ENCODE measurements at places on chromosomes 3 and 15. TPM values are rescaled to one million over a fixed set of nuclear protein-coding genes. Genes with fewer than 3 reads are reported as not detected.

DNA sequence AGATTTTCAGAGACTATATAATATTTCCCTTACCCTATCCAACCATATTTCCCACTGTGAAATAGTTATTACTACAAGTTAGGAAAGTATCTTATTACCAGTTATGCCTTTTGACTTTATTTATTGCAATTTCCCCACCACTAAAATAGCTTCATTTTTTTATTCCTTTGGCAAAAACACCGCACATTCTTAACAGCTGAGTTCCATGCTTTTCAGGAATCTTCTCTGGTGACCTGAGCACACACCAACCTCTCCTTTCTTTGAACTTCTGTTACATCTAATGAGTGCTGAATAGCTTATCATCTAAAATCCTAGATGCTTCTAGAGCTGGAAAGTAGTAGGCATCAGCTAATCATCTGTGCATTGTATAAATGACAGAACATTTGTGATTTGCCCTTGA lies 99.1 kb downstream of the UBE2E2 start:
- H3K4me3 ChIP-seq, result no peak overlapping the region
- no peak for DNase-seq
- no peaks in the 10 kb centered on the region for H3K27me3 ChIP-seq
- H3K4me1 ChIP-seq, result no peaks in the 10 kb centered on the region
- H3K36me3 ChIP-seq, result no peaks in the 10 kb centered on the region
- no peak overlapping the region for H3K27ac ChIP-seq

DNA sequence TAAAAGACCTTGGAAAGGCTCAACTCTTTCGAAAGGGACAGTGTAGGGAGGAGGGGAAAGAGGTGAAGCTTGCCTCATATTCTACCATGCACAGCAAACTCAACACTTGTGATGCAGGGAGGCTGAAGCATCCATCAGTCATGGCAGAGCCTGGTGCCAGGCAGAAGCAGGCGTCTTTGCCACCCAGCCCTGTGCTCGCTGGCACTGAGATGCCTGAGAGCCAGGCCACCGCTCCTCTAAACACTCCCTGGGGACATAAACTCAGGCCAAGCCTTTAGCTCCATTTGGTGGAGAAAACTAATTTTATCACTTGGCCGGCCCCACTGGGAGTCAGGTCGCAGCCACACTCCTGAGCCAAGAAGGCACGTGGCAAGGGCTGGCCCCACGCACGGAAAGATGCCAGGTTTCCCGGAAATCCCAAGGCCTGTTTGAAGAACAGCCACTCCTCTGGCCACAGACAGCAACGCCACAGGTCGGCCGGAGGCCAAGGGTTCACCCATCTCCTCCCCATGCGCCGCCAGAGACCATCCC lies 30.7 kb downstream of the XXYLT1 start:
- no peak overlapping the region for H3K27ac ChIP-seq
- H3K36me3 ChIP-seq, result no peaks in the 10 kb centered on the region

DNA sequence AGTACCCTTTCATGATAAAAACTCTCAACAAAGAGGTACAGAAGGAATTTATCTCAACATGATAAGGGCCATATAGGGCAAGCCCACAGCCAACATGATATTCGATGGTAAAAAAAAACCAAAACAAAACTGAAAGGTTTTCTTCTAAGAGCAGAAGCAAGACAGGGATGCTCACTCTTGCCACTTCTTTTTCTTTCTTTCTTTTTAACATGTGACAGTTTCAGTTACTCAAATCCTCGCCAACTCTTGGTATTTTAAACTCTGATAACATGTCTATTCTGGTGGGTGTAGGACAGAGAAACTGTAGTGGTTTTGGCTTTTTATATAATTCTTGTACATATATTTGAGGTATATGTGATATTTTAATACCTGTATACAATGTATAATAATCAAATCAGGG lies 74.0 kb upstream of the NMNAT3 start:
- H3K27ac ChIP-seq, result no peak overlapping the region
- no peaks in the 10 kb centered on the region for H3K36me3 ChIP-seq
- no peak for DNase-seq
- H3K4me1 ChIP-seq, result no peaks in the 10 kb centered on the region
- no peaks in the 10 kb centered on the region for H3K27me3 ChIP-seq

GRCh38 chr15:36884936-36885635 lies 215.3 kb downstream of the MEIS2 start:
- peaks cover 28% of the 10 kb centered on the region for H3K4me1 ChIP-seq
- peaks cover 5% of the 10 kb centered on the region for H3K36me3 ChIP-seq
- H3K4me3 ChIP-seq, result peak overlapping the region; percentile 0
- H3K27me3 ChIP-seq, result peaks cover 89% of the 10 kb centered on the region

GRCh38 chr3:43061101-43061895 lies 44.6 kb downstream of the POMGNT2 start:
- no peaks in the 10 kb centered on the region for H3K27me3 ChIP-seq
- H3K4me3 ChIP-seq, result no peak overlapping the region
- H3K27ac ChIP-seq, result no peak overlapping the region
- peaks cover 6% of the 10 kb centered on the region for H3K36me3 ChIP-seq

GRCh38 chr3:87975716-87976115 lies 83.1 kb downstream of the CGGBP1 start:
- no peak for DNase-seq
- no peaks in the 10 kb centered on the region for H3K36me3 ChIP-seq
- H3K4me1 ChIP-seq, result no peaks in the 10 kb centered on the region
- no peak overlapping the region for H3K27ac ChIP-seq
- H3K27me3 ChIP-seq, result no peaks in the 10 kb centered on the region

- peak overlapping the region; percentile 30 for H3K27ac ChIP-seq
- no peak overlapping the region for H3K4me3 ChIP-seq
- H3K36me3 ChIP-seq, result no peaks in the 10 kb centered on the region
- no peak for DNase-seq
These were observed 29.3 kb upstream of the TPM1 start for GRCh38 chr15:63013052-63013808.

- DNase-seq, result no peak
- H3K4me3 ChIP-seq, result no peak overlapping the region
- no peaks in the 10 kb centered on the region for H3K36me3 ChIP-seq
These were observed 2.1 kb downstream of the RIOX2 start for GRCh38 chr3:97970156-97970555.

GRCh38 chr3:104291878-104292277 lies 1074.8 kb upstream of the ALCAM start:
- no peaks in the 10 kb centered on the region for H3K36me3 ChIP-seq
- no peaks in the 10 kb centered on the region for H3K4me1 ChIP-seq
- H3K27me3 ChIP-seq, result no peaks in the 10 kb centered on the region
- H3K27ac ChIP-seq, result no peak overlapping the region
- H3K4me3 ChIP-seq, result no peak overlapping the region
- DNase-seq, result no peak

DNA sequence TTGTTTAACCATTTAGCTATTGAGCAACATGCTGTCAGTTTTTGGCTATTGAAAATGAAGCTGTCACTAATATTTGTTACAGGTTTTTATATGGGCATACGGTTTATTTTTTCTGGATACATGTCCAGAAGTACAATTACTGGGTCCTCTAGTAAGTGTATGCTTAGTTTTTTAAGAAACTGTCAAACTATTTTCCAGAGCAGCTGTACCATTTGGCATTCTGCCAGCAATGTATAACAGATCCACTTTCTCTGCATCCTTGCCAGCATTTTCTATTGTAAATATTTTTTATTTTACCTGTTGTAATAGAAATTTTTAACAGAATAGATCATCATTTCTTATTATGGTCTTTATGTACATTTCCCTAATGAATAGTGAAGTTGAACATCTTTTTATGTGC lies 658.8 kb downstream of the EDEM1 start:
- no peak for DNase-seq
- H3K27ac ChIP-seq, result no peak overlapping the region
- H3K4me3 ChIP-seq, result no peak overlapping the region
- H3K36me3 ChIP-seq, result no peaks in the 10 kb centered on the region
- no peaks in the 10 kb centered on the region for H3K4me1 ChIP-seq

DNA sequence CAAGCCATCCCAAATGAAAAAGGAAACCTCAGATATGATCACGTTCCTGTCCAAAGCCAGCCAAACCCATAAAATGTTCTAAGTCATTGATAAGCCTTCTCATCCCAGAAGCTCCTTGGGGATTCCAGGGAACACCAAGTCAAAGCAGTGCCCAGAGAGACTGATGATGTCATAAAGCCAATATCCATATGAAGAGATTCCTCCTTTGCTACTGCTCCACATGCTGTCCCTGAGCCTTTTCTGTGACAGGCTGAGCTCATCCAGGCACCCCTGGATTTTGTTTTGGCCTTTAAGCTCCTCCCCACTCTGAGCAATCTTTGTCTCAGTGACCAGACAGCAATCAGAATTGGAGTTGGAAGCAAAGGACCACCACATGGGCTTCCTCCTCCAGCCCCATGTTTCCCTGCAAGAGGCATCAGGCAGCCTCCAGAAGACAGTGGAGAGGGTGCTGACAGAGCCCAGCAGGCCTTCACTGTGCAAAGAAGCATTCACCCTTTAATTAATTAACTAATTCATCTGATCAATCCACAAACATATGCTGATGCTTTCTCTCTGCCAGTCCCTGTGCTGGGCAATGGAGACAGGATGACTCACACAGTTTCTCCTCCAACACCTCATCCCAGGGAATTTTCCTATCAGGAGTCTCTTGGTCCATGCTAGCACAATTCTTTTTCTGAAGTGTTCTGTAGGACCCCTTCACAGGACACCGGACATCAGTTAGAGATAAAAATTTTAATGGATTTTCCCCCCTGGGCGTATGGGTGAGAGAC lies 25.0 kb downstream of the MEX3B start:
- no peak for DNase-seq
- H3K27me3 ChIP-seq, result no peaks in the 10 kb centered on the region
- no peak overlapping the region for H3K27ac ChIP-seq
- H3K4me1 ChIP-seq, result no peaks in the 10 kb centered on the region

GRCh38 chr3:99678896-99679295 lies 40.5 kb downstream of the COL8A1 start:
- H3K36me3 ChIP-seq, result no peaks in the 10 kb centered on the region
- no peaks in the 10 kb centered on the region for H3K27me3 ChIP-seq
- DNase-seq, result no peak
- no peak overlapping the region for H3K27ac ChIP-seq

- H3K27me3 ChIP-seq, result no peaks in the 10 kb centered on the region
- no peaks in the 10 kb centered on the region for H3K36me3 ChIP-seq
- no peak overlapping the region for H3K4me3 ChIP-seq
- H3K27ac ChIP-seq, result no peak overlapping the region
These were observed 166.8 kb downstream of the IL1RAP start for GRCh38 chr3:190680691-190681090.

- no peaks in the 10 kb centered on the region for H3K27me3 ChIP-seq
- no peak overlapping the region for H3K4me3 ChIP-seq
- H3K4me1 ChIP-seq, result no peaks in the 10 kb centered on the region
- no peak for DNase-seq
- H3K36me3 ChIP-seq, result no peaks in the 10 kb centered on the region
These were observed 65.3 kb downstream of the BLM start for GRCh38 chr15:90782442-90782841.

DNA sequence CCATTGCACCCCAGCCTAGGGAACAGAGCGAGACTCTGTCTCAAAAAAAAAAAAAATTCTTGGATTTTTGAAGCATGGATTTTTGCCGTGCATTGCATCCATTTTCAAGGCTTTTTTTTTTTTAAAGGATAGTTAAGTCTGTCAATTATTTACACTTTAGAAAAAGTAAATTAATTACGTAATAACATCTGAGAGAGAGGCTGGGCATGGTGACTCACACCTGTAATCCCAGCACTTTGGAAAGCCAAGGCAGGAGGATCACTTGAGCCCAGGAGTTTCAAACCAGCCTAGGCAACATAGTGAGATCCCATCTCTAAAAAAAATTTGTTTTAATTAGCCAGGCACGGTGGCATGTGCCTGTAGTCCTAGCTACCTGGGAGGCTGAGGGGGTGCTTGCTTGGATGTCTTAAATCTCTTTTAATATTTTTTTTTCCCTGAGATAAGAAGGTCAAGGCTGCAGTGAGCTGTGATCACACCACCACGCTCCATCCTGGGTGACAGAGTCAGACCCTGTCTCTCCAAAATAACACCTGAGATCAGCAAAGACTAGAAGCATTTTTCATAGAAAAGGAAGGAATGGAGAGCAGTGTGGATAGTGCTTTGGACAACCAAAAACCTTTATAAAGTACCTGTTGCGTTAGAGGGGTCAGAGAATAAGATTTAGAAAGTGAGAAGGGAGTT lies 6.8 kb upstream of the SENP7 start:
- peaks cover 3% of the 10 kb centered on the region for H3K27me3 ChIP-seq
- no peak overlapping the region for H3K4me3 ChIP-seq
- H3K27ac ChIP-seq, result no peak overlapping the region
- no peak for DNase-seq
- no peaks in the 10 kb centered on the region for H3K36me3 ChIP-seq
- no peaks in the 10 kb centered on the region for H3K4me1 ChIP-seq

GRCh38 chr3:10339376-10339955 lies 18.6 kb upstream of the SEC13 start:
- H3K4me1 ChIP-seq, result peaks cover 5% of the 10 kb centered on the region
- H3K4me3 ChIP-seq, result no peak overlapping the region
- no peak overlapping the region for H3K27ac ChIP-seq
- DNase-seq, result no peak
- peaks cover 97% of the 10 kb centered on the region for H3K36me3 ChIP-seq
- H3K27me3 ChIP-seq, result no peaks in the 10 kb centered on the region

GRCh38 chr3:112512320-112512719 lies 13.0 kb upstream of the BTLA start:
- no peaks in the 10 kb centered on the region for H3K4me1 ChIP-seq
- no peak overlapping the region for H3K4me3 ChIP-seq
- H3K27ac ChIP-seq, result no peak overlapping the region

DNA sequence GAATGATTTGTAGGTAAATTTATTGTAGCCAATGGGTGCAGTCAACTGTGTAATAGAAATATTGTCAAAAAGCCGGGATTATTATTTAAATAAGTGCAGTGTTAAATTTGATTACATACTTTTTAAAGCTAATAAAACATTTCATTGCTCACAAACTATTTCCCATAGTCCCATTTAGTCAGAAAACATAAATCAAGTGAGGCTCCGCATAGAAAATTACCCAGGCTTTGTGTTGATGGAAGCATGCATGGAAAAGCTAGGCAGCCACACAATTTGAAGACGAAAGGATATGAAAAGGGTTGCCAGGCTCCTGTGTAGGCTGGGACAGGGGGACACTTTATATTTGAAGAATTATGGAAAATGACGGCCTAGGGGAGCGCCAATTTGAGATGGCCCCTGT lies 82.3 kb downstream of the LRTM1 start:
- H3K36me3 ChIP-seq, result no peaks in the 10 kb centered on the region
- no peak overlapping the region for H3K4me3 ChIP-seq

- H3K4me1 ChIP-seq, result peaks cover 10% of the 10 kb centered on the region
- H3K36me3 ChIP-seq, result no peaks in the 10 kb centered on the region
- no peak for DNase-seq
- no peak overlapping the region for H3K4me3 ChIP-seq
- H3K27ac ChIP-seq, result no peak overlapping the region
- no peaks in the 10 kb centered on the region for H3K27me3 ChIP-seq
These were observed 14.6 kb upstream of the PRKCD start for GRCh38 chr3:53146319-53146891.

GRCh38 chr3:75192146-75192616 lies 471.9 kb upstream of the FRG2C start:
- no peaks in the 10 kb centered on the region for H3K4me1 ChIP-seq
- no peak overlapping the region for H3K4me3 ChIP-seq
- H3K27ac ChIP-seq, result no peak overlapping the region
- H3K36me3 ChIP-seq, result no peaks in the 10 kb centered on the region
- H3K27me3 ChIP-seq, result no peaks in the 10 kb centered on the region
- no peak for DNase-seq

Gene ANKRD34C
- total RNA-seq, result 0.99 TPM

Gene SPINK8
- total RNA-seq, result 1.0 TPM

Gene ZBBX
- 6.9 TPM for total RNA-seq

Gene ATXN7
- 14.6 TPM for total RNA-seq

Data from spinal cord (tissue), 10 donors.